T47D (cell line): ENCODE measurements at places on chromosomes 16 and 17.

- no peak for DNase-seq
Observed at GRCh38 chr17:59409336-59410048, 78.0 kb downstream of the YPEL2 start.

DNA sequence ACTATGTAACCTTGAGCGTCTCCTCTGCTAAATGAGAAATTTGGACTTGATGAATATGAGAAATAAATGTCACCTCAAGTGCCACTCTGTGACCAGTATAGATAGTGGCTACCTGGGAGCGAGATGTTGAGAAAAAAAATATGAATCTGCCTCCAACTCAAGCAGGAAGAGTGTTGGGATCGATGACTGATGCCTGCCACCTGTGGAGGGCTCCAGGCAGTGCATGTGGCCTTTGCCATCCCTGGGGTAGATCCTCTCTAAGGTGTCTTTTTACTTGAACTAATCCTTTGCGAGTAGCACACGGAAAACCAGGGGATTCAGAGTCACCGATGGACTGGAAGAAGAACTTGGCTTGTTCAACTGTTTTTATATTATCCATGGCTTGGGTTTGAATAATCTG lies 9.4 kb downstream of the CCDC182 start:
- DNase-seq, result peak; percentile 47

DNA sequence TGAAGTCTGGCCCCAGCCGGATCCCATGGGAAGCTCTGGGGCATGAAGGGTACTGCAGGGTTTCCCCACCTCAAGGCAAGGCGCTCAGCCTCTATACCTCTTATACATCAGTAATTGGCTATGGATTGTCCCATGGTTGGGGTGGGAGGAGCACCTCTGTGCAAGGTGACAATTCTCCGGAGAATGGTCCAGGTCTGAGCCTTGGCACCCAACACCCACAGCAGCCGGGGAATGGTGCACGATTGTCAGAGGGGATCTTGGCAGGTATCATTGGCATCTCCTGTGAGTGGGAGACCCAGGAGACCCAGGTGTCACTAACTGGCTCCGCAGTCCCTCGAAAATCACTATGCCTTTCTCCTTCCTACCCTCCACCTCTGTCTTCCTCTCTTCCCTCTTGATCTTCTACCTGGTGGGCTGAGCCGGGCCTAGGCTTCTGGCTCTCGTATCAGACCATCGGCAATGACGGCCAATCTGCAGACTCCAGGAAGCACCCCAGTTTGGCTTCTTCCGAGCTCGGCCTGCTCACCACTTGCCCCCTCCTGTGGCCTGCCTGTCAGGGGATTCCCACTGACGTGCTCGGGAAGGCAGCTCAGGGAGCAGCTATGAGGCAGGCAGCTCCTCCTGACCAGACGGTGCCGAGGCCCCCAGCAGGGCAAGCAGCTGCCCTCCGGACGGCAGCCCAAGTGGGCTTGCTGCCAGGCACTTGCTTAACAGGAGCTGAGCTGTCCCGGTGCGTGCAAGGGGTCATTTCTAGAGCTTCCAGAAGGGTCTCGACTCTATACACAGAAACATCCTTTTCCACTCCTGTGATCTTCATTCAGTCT lies 10.0 kb upstream of the CALB2 start:
- no peak for DNase-seq

GRCh38 chr16:1425616-1426370 lies 5.1 kb upstream of the PERCC1 start:
- DNase-seq, result no peak

DNA sequence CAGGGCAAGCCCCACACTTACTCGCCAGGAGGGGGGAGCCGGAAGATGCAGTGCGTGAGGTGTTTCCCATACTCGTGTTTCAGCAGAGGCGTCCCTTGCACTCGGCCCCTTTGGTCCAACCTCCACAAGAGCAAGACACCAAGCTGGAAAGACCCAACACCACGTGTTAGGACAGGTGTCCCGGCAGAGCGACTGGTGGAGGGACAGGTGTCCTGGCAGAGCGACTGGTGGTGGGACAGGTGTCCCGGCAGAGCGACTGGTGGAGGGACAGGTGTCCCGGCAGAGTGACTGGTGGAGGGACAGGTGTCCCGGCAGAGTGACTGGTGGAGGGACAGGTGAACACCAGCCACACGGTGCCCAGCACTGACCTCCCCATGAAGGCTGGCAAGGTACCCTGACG lies 19.4 kb downstream of the IFT140 start:
- DNase-seq, result no peak

DNA sequence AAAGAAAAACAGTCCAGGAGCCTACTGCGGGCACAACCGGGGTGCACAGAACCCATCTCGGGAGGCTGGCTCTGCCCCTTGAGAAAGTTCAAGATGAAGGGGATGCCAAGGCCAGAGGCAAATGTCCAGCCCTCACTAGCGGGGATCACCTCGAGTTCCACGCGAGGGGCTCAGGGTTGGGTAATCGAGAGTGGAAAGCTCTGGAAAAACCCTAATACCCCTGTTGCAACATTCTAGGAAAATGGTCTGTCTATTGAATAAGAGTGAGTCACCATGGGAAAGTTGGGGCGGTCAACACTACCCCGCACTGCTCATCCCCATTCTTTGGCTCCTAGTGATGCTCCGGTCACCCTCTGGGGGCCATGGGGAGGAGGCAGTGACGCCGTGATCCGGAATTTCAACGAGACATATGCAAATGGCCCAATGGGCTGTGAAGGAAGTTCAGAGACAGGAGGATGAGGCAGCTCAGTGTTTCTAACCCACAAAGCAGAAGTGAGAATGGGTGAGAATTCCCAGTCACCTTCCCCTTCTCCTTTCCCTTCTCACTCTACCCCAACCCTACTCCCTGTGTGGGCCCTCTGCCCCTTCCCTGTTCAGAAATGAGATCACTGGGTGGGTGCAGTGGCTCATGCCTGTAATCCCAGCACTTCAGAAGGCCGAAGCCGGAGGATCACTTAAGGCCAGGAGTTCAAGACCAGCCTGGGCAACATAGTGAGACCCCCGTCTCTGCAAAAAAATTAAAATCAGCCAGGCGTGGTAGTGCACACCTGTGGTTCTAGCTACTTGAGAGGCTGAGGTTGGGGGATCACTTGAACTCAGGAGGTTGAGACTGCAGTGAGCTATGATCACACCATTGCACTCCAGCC lies 22.4 kb downstream of the SOCS3 start:
- no peak for DNase-seq

GRCh38 chr16:67053767-67054334 lies 24.9 kb downstream of the CBFB start:
- no peak for DNase-seq

- DNase-seq, result no peak
Observed at GRCh38 chr17:67260170-67260987, 15.4 kb upstream of the HELZ start.

DNA sequence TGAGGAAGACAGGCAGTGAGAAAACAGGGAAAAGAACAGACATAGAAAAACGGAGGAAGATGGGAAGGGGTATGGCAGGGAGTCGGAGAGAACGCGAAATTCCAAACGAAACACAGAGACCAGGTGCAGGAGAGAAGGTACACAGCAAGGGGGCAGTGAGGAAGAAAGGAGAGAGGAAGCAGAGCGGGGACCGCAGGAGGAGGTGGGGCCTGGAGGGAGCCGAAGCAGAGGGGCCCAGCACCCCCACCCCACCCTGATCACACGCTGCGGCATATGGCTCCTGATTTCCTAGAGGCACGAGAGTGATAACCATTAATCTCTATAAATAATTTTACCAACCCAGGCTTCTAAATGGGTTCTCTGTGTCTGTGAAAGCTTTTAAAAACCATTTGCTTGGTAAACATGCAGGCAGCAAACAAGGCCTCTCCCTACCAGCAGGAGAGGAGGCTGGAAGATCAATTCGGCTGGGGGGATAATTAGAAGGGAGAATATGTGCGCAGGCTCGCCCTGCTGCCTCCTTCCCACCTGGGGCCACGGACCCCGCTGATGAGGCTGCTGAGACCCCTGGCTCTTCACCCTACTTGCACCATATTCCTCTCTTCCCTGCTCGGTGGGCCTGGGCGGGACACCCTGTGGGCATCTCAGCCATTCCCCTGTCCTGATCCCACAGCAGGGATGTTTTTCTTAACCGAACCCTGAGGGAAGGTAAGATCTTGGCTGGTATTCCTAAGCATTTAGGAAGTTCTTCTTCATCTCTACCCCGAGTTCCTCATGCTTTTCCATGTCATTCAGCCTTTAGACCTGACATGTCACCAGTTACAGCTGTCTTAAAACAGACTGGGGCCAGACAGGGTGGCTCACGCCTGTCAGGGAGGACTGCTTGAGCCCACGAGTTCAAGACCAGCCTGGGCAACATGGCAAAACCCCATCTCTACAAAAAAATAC lies 86.7 kb downstream of the TMEM132E start:
- DNase-seq, result no peak

- DNase-seq, result peak; percentile 43
Observed at GRCh38 chr16:28210979-28211588, 681 bp downstream of the XPO6 start.

- DNase-seq, result no peak
Observed at GRCh38 chr17:4675791-4676190, 28.1 kb downstream of the PELP1 start.

DNA sequence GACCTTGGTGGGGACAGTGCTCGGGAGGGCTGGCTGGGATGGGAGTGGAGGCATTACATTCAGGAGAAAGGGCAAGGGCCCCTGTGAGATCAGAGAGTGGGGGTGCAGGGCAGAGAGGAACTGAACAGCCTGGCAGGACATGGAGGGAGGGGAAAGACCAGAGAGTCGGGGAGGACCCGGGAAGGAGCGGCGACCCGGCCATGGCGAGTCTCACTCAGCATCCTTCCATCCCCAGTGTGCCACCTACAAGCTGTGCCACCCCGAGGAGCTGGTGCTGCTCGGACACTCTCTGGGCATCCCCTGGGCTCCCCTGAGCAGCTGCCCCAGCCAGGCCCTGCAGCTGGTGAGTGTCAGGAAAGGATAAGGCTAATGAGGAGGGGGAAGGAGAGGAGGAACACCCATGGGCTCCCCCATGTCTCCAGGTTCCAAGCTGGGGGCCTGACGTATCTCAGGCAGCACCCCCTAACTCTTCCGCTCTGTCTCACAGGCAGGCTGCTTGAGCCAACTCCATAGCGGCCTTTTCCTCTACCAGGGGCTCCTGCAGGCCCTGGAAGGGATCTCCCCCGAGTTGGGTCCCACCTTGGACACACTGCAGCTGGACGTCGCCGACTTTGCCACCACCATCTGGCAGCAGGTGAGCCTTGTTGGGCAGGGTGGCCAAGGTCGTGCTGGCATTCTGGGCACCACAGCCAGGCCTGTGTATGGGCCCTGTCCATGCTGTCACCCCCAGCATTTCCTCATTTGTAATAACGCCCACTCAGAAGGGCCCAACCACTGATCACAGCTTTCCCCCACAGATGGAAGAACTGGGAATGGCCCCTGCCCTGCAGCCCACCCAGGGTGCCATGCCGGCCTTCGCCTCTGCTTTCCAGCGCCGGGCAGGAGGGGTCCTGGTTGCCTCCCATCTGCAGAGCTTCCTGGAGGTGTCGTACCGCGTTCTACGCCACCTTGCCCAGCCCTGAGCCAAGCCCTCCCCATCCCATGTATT lies 1.1 kb downstream of the CSF3 start:
- DNase-seq, result no peak

GRCh38 chr16:48433850-48434530 lies 48.8 kb upstream of the SIAH1 start:
- no peak for DNase-seq

DNA sequence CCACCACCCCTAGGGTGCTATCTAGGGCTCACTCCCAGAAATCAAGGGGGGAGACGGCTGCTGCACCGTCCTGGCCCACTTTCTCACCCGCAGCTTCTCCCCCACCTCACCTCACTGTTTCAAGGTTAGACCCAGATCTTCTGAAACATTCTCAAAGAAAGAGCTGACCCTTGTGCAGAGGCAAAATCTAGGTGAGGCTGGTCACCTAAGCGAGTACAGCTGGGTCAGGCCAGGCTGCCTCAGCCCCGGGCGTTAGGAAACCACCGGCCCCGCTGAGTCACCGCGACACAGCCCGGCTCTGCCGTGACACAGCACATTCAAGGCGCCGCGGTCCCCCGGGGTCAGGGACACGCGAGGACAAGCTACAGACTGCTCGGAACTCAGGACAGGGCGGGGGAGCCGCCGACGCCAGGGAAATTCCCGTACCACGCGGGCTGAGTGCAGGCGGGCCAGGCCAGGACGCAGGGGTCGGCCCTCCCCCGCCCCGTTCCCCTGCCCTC lies 27.1 kb downstream of the GNPTG start:
- peak; percentile 77 for DNase-seq

- DNase-seq, result no peak
Observed at GRCh38 chr17:79651266-79651665, 40.4 kb upstream of the RBFOX3 start.
